Midbrain (tissue), 1 donor: ENCODE measurements at places on chromosomes 11 and 22.

DNA sequence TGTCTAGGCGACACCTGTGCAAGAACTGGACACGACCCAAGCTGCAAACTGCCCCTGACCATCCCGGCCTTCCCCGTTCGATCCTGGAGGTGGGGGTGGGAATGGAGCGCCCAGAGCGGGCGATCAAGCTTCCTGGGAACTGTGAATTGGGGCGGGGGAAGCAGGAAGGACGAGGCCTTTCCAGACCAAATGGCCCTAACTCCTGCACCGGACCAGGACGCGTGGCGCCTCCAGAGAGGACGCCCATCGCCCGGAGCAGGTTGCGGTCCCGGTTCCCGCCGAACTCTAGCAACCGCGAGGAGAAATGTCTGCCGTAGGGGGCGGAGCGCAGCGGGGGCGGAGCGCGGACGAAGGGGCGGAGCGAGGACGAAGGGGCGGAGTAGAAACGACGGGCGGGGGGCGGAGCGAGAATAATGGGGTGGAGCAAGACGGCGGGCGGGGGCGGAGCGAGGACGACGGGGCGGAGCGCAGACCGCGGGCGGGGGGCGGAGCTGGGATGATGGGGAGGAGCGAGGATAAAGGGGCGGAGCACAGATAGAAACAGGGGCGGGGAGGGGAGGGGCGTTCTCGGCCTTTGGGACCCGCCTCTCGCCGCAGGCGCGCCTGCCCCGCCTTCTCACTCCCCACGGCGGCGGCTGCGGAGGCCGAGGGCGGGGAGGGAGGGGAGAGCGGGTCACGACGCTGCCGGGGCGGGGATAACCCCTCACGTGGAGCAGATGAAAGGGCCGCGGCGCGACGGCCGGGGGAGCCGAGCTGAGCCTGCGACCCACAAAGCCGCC is at the start of gene ZNRF3:
TSS of gene ZNRF3 (plus strand) at position 695 of the 779 bp plus-strand sequence. CDS start 195 bp downstream, outside the sequence.
- DNase-seq = peak; percentile 96

DNA sequence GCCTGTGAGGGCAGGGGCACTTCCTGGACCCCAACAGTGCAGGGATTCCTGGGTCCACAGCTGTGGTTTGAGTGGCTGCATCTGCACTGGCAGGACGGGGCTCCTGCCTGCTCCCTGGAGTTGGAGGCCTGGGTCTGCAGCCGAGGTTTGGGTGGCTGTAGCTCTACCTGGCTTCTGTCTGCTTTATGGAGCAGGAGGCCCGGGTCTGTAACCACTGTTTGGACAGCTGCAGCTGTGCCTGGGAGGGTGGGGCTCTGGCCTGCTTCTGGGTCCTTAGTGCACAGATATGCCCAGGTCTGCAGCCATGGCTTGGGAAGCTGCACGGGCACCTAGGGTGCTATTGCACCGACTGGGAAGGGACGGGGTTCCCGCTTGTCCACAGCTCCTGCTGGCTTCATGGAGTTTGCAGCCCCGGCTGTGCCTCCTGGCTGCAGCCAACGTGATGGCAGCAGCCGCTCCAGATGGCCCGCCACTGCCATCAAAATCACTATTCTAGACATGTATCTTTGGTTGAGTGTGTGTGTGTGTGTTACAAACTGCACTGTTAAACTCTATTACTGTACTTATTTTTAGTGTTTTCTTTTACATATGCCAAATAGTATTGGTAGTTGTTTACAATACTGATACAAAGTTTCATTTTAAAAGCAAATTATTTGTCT is 412.3 kb upstream of the KIRREL3 start:
- DNase-seq = no peak

GRCh38 chr22:23144932-23145877 is at the start of gene RAB36:
Gene RAB36, plus strand, starts transcription at chr22:23145477. Its CDS starts 1,140 bp downstream, at chr22:23146617.
- DNase-seq = peak; percentile 90

- no peak for DNase-seq
Observed at GRCh38 chr11:2173150-2173693, 1.6 kb upstream of the TH start.

DNA sequence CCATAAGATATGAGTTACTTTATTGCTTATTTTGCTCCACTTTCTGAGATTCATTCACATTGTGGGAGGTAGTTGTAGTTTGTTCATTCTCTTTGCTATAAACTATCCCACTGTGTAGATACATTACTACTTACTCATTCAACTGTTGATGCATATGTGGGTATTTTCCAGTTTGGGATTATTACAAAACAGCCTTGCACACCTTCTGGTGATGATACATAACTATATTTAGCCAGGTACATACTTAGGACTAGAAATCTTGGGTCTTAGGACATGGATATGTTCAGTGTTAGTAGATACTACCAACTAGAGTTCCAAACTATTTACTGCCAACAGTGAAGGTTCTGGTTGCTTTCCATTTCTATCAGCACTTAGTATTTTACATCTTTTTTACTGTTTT is 37.8 kb downstream of the BTG4 start:
- DNase-seq = no peak

GRCh38 chr11:121613724-121614123 is 161.0 kb upstream of the SORL1-AS1 start:
- DNase-seq = no peak

DNA sequence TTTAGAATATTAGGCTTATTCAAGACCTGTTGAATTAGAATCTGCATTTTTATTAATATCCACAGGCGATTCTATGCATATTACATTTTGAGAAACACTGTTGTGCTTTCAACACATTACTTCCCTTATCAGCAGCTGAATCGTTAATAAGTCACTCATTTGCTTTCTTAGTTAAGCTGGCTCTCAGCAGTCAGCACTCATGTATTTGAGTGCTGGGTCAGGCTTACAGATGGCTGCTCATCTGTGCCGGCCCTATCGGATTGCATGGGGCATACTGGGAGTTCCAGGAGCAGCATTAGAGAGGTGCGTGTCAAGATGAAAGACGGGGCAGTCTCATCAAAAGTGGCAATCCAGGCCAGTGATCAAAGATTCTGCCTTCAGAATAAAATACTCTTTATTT is 10.8 kb upstream of the OR51L1 start:
- DNase-seq = no peak
